ENCODE measurements at places on chromosomes 1 and 21.

GRCh38 chr21:32516756-32517649 lies 68.3 kb downstream of the TCP10L start:
- no peak for DNase-seq

- no peak for DNase-seq
Observed at GRCh38 chr21:28654406-28654805, 338.3 kb downstream of the LTN1 start.

GRCh38 chr1:223785808-223786207 lies 59.9 kb downstream of the TP53BP2 start:
- DNase-seq: no peak

DNA sequence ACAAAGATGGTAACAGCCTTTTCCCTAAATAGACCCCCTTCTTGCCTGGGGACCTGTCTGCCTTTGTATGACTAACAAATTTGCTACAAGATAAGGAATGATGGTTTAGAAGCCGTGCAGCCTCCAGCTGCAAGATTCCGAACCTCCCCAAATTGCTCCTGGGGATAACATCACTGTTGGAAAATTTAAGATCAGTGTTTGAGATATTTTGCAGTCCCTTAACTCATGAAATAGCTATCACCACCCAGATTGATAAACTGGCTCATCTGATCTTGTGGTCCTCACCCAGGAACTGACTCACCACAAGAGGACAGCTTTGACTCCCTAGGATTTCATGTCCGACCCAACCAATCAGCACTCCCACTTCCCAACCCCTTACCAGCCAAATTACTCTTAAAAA lies 254.7 kb downstream of the USH2A start:
- DNase-seq: no peak

GRCh38 chr1:185880779-185881333 lies 146.7 kb downstream of the HMCN1 start:
- no peak for DNase-seq

DNA sequence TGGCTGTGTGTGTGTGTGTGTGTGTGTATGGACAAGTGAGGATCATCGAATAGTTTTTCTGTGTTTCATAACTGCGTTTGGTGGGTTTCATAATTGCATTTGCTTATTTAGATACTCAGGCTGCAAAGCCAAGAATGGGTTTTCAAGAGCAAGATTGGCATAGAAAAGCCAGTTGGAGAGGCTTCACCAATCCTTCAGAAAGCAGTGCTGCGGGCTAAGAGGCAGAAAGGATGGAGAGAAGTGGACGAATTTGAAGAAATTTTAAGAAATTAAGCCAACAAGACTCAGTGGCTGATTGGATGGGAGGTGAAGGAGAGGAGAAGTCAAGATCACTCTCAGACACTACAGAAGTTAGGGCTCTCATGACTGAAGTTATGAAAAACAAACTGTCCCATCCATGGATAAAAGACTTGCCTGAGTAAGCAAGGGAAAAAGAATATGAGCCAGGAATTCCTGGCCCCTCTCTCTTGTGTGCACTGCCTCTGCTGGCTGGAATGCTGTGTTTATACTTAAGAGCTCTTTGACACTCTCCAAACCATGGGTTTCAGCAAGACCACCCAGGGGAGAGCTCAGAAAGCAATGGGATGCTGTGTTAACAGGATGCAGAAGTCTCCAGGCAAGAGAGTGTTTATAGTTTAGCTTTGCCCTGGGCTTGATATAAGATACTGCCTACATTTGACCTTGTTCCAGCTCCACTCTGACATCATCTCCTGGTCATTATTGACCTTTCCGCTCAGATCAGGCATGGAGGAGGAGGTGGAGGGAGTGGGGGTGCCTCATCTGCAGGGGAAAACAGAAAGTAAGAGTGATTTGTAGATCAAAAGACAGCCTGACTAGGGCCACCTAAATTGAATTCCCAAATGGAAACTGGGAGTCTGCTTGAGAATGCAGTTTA lies 232.0 kb upstream of the PLXNA2 start:
- no peak for DNase-seq

GRCh38 chr1:88529581-88529980 lies 154.5 kb upstream of the PKN2 start:
- DNase-seq: no peak

DNA sequence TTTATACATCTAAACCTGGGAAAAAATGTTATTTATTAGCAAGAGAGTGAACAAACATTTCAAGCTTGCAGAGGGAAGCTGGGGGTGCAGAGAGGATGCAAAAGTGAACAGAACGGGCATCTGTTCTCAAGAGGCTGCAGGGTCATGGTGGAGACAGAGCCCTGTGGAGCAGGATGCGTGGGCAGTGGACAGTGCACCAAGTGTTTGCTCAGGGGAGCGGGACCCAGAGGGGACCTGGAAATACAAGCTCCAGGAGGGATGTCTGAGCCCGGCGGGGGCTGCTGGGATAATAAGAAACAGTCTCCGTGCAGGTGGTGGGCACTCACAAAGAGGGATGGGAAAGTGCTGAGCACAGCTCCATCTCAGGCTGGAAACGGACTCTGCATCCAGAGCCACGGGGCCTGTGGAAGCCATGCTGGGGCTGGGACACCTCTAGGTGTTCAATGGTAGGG lies 105.3 kb upstream of the SLC45A1 start:
- DNase-seq: no peak

DNA sequence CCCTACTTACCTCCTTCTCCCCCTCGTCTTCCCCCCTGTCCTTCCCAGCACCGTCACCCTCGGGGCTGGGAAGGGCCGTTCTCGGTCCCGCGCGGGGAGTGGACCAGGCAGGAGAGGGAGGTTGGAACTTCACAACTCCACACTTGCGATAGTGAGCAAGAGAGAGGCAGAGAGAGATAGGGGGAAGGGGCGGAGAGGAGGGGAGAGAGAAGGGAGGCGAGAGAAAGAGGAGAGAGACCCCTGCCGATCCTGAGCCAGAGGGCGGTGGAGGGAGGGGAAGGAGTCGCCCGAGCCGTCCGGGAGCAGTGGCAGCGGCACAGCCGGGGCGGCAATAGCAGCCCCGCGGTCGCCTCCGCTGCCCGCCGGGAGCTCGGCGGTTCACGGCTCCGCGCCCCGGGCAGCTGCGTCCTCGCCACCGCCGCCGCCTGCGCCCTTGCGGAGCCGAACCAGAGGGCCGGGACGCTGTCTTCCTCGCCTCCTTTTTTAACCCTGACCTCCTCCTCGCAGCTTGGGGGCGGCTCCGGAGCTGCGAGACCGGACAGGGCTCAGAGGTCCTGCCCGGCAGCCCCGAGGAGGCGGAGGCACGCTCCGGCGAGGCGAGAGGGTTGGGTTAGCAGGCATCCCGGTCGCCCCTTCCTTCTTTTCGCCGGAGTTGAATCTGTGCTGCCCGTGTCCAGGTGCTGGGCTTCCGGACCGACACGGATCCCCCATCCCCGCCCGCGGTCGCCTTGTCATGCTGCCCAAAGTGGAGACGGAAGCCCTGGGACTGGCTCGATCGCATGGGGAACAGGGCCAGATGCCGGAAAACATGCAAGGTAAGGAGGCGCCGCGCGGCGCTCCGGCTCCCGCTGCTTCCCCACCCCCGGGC lies 11.7 kb downstream of the NR5A2 start:
- no peak for DNase-seq

GRCh38 chr1:236457775-236458174 lies 63.7 kb downstream of the EDARADD start:
- DNase-seq: no peak

- no peak for DNase-seq
Observed at GRCh38 chr1:212161231-212161781, 123.9 kb upstream of the PPP2R5A start.

GRCh38 chr1:30907481-30908315 lies 860 bp downstream of the SDC3 start:
- no peak for DNase-seq

- no peak for DNase-seq
Observed at GRCh38 chr1:214031267-214031650, 43.5 kb downstream of the PROX1 start.

- no peak for DNase-seq
Observed at GRCh38 chr1:38392861-38393260, 346.3 kb upstream of the POU3F1 start.

DNA sequence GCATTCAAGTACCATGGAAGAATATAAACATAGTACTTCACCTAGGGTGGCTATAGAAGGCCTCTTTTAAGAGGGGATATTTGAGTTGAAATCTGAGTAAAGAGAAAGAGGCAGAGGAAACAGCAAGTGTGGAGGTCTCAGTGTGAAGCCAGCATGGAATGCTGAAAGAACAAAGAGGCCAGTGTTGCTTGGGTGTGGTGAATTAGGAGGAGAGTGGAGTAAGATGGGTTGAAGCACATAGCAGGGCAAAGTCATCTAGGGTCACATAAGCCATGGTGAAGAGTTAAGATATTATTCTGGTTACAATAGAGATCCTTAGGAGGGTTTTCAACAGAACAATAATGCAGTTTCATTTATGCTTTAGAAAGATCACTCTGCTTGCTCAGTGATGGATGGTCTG lies 37.5 kb downstream of the C1orf141 start:
- DNase-seq: no peak

DNA sequence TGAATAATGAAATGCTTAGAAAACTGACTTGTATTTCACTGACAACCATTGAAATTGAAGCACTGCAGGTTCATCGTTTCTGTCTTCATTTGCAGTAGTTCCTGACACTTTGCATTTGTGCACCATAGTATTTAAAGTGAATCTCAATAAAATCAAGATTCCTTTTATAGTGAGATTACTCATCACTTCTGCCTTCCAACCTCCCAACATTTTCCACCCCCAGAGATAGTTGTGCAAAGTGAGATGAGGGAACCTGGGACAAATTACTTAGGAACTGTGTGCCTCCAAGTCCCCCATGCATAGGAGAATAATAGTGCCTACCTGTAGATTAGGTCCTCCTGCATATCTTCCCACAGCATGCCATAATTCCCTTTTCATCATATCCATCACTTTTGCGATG lies 114.9 kb upstream of the DPT start:
- DNase-seq: no peak

- DNase-seq: no peak
Observed at GRCh38 chr1:46193984-46194570, 4.2 kb downstream of the POMGNT1 start.

DNA sequence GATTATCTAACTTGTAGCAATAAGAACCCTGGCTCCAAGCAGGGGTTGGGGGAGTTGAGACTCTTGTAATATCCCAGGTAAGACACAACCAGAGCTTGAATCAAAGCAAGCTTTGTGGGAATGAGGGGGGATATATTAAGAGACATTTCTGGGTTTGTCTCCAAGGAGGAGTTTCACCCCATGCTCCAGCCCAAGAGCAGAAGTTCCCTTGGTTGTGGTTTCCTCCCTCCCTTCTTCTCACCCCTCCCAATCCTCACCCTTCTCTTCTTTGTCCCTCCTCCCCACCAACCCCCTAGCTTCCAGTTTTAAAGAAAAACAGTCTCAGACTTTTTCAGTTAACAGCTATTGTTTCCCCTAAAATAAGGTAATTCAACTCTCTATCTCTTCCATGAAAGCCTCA lies 11.9 kb downstream of the TRAF3IP3 start:
- DNase-seq: no peak

GRCh38 chr1:212971312-212971711 lies 21.0 kb downstream of the VASH2 start:
- no peak for DNase-seq

DNA sequence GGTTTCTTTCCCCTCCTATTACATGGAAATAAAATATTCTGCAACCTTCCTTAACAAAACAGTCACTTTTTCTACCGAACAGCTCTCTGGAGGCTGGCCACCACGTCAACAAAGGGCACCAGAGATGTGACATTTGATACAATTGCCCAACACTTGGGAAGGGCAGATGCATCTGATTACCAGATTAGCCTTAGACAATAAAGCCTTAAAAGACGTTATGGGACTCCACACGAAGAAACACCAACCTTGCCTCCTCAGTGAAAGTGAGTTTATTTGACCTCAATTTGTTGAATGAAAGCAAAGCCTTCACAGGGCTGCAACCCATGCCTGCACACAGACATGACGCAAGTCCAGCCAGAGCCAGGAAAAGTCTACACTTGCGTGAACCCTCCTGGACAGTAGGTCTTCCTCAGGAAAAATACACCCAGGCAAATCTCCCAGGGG lies 136.1 kb downstream of the TGFBR3 start:
- DNase-seq: no peak

GRCh38 chr1:156684227-156684782 lies 7.1 kb upstream of the NES start:
- DNase-seq: no peak

- DNase-seq: no peak
Observed at GRCh38 chr1:31712630-31713029, 8.8 kb upstream of the COL16A1 start.

DNA sequence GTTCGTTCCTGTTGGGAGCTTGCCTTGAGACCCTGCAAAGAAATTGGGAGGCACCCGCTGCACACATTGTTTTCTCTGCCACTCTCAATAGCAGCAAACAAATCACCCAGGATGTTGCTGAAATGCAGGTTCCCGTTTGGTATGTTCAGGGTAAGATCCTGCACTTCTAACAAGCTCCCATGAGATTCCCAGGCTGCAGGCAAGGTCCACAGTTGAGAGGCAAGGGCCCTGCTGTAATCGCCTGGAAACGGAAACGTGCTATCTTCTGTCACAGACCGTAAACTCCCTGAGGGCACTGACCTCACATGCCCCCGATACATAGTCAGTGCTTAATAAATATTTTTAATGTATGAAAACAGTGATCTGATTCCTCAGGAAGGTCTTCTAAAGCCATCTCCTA lies 37.8 kb downstream of the XCL1 start:
- DNase-seq: no peak

- DNase-seq: no peak
Observed at GRCh38 chr1:167104256-167104633, 10.4 kb downstream of the STYXL2 start.

- DNase-seq: no peak
Observed at GRCh38 chr1:244050835-244051444, at the start of gene ZBTB18. Gene ZBTB18 (plus strand): TSS chr1:244051283. CDS start chr1:244051432, 149 bp downstream.

- peak; percentile 22 for DNase-seq
Observed at GRCh38 chr1:60281360-60281932, 207.9 kb upstream of the C1orf87 start.

DNA sequence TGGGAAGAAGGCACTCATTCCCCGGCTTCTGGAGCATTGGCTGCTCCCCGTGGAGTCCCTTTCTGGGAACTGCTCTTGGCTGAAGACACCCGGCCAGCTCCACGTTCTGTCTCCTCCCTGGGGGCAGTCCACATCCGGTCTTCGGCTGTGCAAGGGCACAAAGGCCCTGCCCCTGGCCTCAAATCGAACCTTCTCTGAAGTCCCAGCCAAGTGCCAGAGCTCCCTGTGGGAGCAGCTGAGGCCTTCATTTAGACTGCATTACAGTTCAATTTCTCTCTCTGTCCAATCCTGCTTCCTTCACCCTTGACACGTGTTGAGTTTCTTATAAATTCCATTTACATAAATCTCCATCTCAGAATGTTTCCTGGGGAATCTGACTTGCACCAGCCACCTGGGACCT lies 132.9 kb upstream of the POU3F1 start:
- DNase-seq: no peak

All from anterior cingulate cortex (tissue), 58 donors.